ENCODE measurements at places on chromosomes 2 and 18. TPM values are rescaled to one million over a fixed set of nuclear protein-coding genes. Genes with fewer than 3 reads are reported as not detected.

The CPLX4 gene
- not detected for total RNA-seq

DNA sequence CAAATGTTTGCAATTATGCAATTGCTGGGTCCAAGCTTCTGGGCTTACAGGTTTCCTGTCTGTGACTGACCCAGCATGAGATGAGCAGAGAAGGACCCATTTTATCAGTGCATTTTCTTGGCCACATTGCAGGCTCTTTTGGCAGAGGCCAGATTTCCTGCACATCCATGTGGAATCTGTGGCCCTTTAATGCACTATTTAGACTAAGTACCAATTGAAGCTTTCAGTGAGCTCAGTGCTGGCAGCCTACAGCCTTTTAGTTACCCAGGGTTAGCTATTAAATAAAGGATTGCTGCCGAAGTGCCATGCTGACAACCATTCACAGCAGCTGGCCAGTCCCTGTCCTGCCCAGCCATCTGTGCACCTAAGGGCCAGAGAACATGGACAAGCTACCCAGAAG, 165.0 kb downstream of the ANKRD30B start:
- DNase-seq, result no peak

DNA sequence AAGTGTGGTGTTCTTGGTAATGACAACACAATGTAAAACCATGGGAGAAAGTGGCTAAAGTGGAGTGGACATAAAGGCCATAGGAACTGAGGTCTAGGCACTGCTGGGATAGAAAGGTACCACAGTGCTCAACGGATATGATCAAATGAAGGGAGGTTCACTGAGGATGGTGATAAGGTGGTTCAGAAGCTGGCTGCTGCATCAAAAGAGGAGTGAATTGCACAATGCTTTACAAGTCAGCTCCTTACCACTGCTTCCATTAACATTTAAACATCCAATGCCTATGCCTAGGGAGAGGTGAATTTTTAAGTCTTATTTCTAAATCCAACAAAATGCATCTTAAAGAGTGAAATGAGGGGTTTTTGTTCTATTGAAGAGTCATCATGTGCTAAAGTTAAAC, 100.1 kb upstream of the ITGB6 start:
- DNase-seq, result no peak

The SP140L gene
- total RNA-seq, result 23.4 TPM

The MAP2 gene
- total RNA-seq, result 2.5 TPM

DNA sequence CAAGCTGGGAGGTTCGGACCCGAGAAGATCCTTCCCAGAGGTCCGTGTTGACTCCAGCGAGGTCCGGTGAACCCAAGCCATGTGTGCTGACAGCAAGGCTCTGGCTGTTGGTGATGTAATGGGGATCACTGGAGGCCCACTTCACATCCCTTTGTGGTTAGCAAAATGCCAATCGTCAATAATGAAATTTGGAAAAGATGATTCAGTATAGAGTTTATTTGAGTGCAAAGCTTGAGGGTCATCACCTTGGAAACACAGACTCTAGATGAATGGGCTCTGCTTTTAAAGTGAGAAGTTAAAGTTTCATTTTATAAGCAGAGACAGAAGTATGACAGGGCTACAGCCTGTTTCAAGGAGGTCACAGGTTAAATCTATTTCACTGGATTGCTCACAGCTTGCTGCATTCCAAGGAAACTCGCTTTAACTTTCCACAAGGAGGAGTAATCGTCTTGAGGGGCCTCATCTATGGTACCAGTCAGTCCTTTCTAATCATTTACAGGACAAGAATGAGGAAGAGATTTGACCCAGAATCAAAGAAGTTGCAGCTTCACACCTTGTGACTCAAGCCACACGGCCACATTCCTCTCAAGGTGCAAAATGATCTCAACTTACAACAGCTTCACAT, 140.5 kb downstream of the TPO start:
- no peak for DNase-seq

The SERPINB12 gene
- not detected for total RNA-seq

DNA sequence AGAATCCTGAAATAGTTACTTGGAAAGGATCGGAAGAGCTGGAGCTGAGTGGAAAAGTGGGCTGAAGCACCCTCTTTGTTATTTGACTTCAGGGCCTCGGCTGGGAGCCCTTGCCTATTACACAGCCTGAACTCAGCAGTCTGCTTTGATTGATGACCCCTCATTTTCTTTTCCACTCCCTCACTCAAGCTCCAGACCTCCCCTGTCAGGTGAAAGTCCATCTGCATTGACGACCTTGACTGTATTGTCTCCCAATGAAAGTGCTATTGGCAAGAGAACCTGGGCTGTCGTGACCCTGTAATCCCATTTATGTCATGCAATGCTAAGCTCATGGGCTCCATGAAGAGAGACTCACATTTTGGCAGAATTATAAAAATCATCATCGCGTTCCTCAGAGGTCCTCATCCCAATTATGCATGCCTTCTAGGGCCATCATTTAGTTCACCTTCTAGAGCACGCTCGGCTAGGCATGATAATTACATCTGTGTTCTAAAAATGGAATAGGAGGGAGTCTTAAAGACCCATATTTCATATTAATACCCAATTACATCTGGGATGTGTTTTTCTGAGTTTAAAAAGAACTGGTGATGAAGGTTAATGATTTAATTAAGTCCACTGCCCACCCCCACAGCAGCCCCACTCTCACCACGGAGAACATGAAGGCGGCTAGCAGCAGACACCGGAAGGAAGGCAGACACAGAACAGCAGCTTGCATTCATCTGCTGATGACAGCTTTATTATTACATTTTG, 472.5 kb downstream of the PID1 start:
- no peak for DNase-seq

GRCh38 chr2:55888936-55889335, 34.6 kb downstream of the EFEMP1 start:
- no peak for DNase-seq

GRCh38 chr18:13313006-13313686, 94.6 kb downstream of the LDLRAD4 start:
- DNase-seq, result no peak

- no peak for DNase-seq
These were observed 76.9 kb upstream of the GLI2 start for GRCh38 chr2:120658770-120659158.

DNA sequence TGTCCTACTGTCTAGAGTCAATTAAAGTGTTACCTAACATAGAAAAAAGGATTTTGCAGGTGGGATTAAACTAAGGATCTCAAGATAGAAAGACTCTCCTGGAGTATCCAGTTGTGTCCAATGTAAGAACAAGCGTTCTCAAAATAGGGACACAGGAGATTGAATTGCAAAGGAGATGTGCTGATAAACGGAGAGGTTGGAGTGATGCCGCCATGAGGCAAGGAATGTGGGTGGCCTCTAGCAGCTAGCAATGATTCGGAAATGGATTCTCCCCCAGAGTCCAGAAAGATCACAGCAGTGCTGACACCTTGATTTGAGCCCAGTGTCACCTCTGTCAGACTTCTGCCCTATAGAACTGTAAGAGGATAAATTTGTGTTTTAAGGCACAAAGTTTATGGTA, 24.1 kb upstream of the IL1RN start:
- DNase-seq, result no peak

- no peak for DNase-seq
These were observed 19.9 kb upstream of the ELAC1 start for GRCh38 chr18:50947899-50948298.

The BUB1 gene
- 4.1 TPM for total RNA-seq

DNA sequence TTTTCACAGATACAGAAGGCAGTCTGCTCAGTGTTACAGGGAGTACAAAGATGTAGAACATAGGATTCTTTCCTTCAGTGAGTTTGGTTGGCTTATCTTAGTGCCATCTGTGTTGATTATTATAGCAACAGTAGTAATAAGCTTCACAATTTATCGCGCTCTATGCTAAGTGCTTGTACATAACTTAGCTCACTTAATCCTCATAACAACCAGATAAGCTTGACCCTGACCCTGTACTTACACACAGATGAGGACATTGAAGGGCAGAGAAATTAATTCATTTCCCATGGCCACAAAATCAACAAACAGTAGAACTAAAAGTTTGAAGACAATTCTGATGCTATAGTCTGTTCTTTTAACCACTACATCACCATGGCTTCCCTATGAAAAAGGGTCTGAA, 121.8 kb downstream of the SPHKAP start:
- no peak for DNase-seq

Data from mucosa of descending colon (tissue), 3 donors.